ENCODE measurements at places on chromosomes 7 and 10.

GRCh38 chr10:52566471-52567246 is 205.9 kb downstream of the MBL2 start:
- DNase-seq: peak; percentile 1

GRCh38 chr7:81383846-81384245 is 386.0 kb downstream of the HGF start:
- DNase-seq: no peak

- no peak for DNase-seq
These were observed 21.2 kb downstream of the ZMIZ2 start for GRCh38 chr7:44769776-44770294.

GRCh38 chr7:49787980-49788379 is 14.5 kb downstream of the VWC2 start:
- no peak for DNase-seq

DNA sequence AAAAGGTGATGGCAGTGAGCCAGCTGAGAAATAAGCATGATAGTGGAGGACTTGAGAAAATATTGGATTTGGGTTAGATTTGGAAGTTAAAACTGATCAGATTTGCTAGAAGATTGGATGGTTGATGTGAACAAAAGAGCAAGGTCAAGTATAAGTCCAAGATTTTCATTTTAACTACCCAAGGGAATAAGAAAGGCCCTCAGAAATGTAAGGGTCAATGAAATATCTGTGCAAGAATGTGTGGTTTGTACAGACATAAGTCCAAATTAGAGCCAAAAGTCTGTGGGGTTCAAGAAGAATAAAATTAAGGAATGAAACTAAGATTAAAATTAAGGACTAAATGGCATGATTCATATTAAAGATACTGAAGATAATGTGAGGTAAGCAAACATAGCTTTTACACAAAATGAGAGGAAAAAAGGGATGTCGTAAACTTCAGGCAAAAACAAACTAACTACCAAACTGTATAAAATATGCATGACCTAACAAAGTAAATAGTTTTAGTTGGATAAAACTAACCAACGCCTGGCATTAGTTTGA is 78.4 kb upstream of the CACNA2D1 start:
- no peak for DNase-seq

DNA sequence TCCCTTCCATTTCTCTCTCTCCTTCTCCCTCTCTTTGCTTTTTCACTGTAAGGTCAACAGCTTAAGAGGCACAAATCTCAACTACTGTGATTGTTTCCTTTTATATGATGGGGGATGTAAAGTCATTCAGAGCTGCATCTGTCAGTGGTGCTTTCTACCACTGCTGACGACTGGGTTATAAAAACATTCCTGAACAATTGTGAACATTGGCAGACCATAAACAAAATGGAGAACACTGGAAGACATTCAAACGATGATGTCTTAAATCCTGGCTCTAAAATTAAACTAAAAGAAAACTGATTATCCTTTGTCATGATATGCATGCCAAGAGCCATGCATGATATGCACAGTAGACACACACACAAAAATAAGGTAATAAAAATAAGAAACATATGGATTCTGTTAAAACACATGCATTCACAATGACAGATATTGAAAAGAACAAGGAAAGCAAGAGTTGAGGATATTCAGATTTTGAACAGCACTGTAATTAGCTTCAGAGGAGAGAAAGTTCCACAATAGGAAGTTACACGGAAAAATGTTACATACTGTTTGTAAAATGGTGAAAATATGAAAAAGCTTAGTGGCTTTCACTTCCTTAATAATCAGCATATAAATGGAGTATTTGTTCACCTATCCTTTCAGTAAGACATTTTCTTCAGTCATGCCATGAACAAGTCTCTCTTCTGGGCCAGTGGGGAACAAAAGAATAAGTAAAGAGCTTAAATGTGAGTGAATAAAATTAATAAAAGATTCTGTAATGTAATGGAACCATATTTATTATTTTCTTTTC is 89.2 kb downstream of the RNLS start:
- no peak for DNase-seq

- no peak for DNase-seq
These were observed 4.9 kb upstream of the MEST start for GRCh38 chr7:130486954-130487436.

DNA sequence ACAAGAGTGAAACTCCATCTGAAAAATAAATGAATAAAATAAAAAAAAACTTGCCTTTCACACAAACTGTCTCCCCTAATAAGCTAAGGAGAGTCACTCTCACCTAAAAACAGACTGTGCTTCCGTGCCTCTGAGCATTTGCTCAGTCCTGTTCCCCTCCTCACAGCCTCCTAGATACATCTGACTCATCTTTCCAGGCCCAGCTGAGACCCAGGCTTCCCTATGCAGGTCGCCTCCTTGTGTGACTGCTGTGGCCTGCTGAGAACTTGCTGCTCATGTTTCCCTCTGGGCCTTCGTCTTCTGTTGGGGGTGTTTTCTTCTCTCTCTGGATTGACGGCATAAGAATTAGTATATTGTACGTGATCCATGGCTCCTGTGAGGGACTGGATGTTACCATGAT is 777.7 kb downstream of the LRMDA start:
- no peak for DNase-seq

DNA sequence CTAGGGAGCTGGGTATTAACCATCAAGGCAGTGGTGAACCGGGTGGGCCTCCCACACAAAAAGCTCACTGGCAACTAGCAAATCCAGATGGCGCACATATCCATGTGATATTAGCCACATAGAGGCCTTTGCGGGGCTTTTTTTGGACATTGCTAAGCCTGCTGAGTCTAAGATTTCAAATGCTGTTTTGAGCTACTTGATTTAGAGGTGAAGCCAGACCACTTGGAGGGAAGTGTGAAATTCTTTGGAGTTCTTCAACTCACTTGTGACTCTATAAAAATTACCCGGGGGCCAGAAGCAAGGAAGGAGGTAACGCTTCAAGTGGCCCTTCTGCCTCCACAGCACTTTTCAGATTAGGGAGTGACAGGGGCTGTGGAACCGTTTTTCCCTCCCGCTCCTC is 619.8 kb upstream of the GALNT17 start:
- peak; percentile 16 for DNase-seq

DNA sequence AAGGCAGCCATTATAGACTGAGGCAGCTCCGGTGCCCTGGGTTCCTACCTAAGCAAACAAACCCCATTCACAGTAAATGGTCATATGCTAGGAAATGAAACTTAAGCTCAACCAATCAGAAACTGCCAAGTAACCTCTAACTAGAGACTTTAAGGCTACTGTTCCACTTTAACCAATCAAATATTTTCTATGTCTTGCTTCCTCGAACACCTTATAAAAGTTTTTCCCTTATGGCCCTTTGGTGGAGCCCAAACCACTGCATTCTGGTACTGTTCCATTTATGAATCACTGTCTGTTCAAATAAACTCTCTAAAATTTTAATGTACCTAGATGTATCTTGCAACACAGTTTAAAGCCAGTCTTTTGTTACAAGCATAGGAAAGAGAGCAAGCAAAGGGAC is 361.1 kb downstream of the HGF start:
- no peak for DNase-seq

- DNase-seq: peak; percentile 60
These were observed 3.4 kb downstream of the TCF7L2 start for GRCh38 chr10:112953174-112954159.

GRCh38 chr7:39249635-39250152 is 272.0 kb downstream of the POU6F2 start:
- no peak for DNase-seq

Measured in NCI-H82 (cell line).